ENCODE measurements at places on chromosomes 7 and 10.
A peak's percentile ranks its signal among the peaks of the same experiment; 100 is the strongest.

DNA sequence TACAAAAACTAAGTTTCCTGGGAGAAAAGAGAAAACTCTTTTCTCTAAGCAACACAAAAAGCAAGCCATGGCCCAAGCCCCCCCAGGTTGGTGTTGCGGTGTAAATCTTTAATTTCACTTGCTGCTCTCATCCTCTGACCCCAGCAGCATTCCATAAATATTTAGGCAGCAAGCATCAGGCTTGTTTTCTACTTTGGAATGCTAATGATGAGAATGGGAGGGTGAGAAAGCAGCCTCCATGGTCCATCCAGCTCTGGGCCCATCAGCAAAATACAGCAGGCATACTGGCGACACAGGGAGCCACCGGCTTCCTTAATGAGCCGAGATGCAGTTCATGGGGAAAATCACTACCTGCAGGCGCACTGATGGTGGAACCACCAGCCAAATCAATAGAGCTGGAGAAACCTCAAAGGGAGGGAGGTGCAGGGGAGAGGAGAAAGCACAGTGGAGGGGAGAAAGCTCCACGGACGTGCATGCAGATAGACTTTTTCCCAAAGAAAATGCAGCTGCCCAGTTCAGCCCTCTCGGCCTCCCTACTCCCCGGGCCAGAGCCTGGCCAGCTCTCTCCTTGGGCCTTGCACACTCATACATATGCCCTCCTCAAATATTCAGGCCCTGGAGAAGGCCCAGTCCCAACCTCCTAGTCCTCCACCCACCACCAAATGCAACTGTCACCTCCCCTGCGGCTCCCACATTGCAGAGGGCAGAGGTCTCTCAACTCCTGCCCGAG lies 131.9 kb downstream of the GRID1 start:
- DNase-seq = peak; percentile 8

DNA sequence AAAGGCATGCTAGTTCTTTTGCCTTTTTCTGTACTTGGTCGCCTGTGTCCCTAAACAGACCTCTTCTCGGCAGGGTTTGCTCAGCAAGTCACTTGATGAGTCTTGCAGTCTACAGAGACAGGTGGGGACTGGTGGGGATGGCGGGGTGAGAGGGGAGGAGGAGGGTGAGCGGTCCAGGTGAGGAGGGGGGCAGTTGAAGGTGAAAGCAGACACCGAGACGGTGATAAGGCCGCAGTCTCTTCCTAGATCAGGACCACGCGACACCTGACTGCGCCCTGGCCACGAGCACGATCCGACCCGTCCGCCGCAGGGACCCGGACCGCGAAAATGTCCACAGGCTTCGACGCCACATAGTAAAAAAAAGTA lies 566 bp downstream of the ASNS start:
- no peak for DNase-seq

GRCh38 chr7:3649678-3650440 lies 348.8 kb downstream of the SDK1 start:
- DNase-seq = no peak

DNA sequence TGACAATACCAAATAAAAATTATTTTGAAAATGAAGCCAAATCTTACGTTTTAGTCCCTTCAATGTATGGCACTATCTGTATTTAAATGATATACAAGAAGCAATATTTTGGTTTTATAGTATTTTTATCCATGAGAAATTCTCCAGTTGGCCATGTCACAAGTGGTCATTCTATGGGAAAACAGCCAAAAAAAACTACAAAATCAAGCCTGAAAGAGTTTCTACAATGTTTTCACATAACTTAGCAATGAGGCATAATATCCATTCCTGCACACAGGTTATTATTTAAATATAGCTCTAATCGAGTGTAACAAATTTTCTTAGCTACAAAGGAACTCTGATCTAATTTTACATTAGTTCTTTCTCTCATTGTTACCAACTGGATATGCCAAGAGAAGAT lies 5.4 kb downstream of the RAB11FIP2 start:
- no peak for DNase-seq

Data from Right ventricle myocardium superior (tissue), 1 donor.